Naive thymus-derived CD8-positive, alpha-beta T cell (primary cell): ENCODE measurements at places on chromosomes 2 and 18.

GRCh38 chr2:222928335-222928734 lies 67.5 kb downstream of the ACSL3 start:
- no peak for DNase-seq

- no peak for DNase-seq
These were observed 53.6 kb downstream of the GALNT1 start for GRCh38 chr18:35635170-35635569.

DNA sequence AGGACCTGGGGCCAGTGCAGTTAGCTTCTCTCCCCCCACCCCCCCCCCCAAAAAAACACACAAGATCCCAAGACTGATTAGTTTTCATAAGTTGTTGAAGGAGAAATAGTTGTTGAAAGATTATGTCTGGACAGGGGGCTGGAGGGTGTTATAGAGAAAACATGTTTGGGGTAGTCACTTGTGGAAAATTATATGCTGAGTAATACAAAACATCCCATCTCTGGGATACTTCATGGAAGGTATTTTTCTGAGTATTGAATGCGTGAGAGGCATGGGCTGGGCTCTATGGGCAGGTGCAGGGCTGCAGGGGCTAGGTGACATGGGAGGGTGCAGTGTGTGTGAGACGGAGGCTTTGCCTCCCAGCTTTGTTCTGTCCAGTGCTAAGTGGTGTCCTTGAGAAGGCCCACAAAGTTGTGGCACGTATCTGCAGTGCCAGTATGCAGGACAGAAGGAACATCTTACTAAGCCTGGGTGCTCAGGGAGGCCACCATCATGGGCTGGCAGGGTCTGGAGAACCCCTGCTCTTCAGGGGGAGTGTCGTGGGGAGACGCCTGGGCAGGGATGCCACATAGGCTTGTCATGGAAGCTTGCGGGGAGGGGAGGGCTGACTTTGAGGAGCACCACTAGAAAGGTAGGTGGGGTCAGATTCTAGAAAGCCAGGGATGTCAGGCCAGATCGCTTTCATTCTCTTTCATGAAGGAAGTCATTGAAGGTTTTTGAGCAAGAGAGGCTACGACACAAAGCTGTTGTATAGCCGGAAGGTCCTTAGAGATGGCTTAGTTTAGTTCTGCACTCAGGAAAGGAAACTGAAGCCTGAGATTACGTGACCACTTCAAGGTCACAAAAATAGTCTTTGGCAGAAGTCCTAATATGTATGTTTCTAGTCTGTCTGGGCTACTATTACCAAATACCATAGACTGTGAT lies 232.0 kb downstream of the LDLRAD4 start:
- DNase-seq: no peak

DNA sequence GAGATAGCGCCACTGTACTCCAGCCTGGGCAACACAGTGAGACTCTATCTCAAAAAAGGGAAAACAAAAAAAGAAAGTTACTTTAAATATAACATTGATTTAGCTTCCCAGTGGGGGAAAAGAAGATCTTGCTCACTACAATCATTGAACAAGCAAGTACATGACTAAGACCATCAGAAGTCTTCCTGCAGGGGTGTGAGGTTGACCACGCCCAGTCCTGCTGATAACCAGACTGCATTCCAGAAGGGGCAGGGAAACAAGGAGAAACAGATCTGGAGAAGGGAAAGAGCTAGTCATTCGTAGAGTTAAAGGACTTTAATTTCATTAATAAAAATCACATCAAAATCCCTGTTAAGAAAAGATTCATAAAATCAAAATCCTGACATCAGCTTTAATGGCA lies 77.5 kb downstream of the EPHA4 start:
- DNase-seq: no peak

GRCh38 chr2:137986268-137986667 lies 22.0 kb downstream of the HNMT start:
- DNase-seq: no peak

GRCh38 chr18:31491586-31491985 lies 6.4 kb upstream of the DSG2 start:
- DNase-seq: no peak
